ENCODE measurements at places on chromosomes 16 and 17.

DNA sequence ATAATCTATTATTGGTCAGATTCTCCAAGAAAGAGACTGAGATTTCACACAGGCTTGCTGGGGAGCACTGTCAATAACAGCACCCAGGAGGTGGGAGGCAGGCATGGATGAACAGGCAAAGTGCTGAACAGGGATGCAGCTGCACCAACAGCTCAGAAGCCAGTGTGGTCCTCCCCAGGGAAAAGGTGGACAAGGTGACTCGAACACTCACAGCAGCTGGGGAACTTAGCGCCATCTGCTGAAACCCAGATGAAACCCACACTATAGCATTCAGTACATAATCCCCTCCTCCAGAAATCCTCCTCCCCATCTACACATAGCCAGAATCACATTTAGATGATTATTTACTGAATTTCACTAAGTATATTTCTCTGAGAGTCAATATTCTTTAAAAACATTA is 255.2 kb upstream of the WSB1 start:
- DNase-seq: no peak

GRCh38 chr17:76384987-76385891 is 830 bp downstream of the SPHK1 start:
- no peak for DNase-seq

DNA sequence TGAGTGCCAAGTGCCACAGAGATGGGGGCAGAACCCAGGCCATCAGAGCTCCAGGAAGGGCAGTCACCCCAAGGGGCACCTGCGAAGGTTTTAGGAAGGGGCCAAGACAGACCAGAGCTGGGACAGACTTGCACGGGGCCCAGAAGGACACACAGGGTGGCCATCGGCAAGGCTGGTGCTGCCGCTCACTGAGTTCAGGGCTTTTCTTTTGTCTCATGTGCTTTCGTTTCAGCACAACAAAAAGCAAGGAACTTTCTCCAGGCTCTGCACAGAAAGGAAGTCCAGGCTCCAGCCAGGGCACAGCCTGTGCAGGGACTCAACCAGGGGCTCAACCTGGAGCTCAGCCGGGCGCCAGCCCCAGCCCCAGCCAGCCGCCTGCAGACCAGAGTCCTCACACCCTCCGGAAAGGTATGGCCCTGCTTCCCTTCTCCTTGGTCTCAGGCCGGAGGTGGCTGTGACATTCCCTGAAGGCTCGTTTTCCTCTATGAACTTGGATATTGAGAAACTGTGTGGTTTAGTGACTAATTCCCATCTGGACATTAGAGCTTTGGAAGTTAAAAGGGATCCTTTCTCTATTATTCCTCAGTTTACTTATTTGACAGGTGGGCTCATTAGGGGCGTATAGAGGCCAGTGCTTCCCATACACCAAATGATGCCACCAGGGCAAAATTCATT is 37.9 kb downstream of the ELAC2 start:
- no peak for DNase-seq

GRCh38 chr16:10938321-10938720 is 3.9 kb downstream of the DEXI start:
- no peak for DNase-seq

DNA sequence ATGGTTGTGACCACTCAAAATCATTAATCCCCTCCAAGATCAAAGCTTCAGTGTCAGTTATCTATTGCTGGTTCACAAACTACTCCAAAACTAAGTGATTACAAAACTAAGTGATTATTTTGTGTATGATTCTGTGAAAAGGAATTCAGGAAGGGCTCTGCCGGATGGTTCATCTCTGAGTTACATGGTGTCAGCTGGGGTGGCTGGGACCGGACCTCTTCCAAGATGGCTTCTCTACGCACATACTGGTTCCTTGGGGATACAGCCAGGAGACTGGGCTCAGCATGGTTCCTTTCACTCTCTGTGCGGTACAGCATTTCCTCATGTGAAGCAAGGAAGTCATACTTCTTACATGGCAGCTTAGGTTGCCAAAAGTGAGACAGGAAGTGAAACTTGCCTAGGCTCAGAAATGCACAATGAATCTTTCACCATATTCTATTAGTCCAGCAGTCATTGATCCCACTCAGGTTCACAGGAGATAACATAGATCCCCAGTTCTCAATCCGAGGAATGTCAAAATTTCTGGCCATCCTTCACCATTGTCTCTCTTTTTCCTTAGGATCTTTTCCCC is 97.9 kb upstream of the IRX6 start:
- DNase-seq: no peak

All from stimulated activated CD4-positive, alpha-beta T cell treated with anti-CD3 and anti-CD28 coated beads, Interleukin-1b, Interleukin-23, amount 100 ng/mL, for 1 hour (primary cell).